ENCODE measurements at places on chromosomes 3 and 15.

- DNase-seq, result no peak
Measured at GRCh38 chr3:45642731-45643152, 46.5 kb upstream of the SACM1L start.

DNA sequence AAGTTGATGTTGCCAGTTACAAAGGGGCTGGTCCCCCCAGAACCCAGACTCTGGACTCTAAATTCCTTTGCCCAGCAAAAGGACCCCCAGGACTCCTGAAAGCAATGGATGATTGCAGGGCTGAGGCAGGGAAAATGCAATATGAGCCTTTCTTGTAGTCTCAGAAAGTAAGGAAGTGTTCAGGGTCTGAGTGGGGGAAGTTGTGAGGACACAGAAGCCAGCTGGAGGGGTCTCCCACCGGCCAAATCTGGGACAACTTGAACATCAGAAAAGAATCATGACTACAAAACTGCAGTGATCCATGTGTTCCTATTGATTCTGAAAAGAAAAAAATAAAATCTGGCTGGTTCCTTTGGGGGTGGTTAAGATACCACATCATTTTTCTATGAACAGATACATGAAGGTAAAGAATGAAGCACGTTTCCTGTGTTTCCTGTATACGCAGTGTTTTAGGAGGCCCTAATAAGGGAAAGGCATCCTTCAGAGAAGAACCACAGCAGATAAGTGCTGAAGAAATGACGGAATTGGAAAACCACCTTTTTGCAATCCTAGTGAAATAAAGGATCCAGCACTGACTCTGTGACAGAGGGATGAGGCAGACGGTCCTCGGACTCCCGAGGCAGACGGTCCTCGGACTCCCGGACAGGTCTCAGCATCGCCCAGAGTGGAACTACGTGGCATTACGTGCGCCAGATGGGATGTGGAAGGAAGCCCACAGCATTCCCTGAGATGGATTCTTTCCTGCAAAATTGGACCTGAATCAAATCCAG lies 22.2 kb upstream of the GRIP2 start:
- no peak for DNase-seq

DNA sequence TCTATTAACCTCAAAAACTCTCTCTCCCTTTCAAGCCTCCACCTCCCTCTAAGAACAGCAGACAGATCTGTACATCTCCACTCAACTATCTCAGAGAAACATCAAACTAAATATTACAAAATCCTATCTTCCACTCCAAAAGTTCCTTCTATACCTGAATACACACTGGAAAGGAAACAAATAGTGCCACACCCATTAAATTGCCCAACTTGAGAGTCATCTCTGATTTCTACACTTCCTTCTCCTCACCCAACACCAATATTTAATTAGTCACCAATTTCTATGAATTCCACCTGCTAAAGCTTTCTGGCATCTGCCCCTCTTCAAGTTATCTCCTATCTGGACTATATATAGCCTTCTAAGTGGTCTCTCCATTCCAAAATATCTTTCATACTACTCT lies 65.8 kb downstream of the PEAK1 start:
- DNase-seq, result no peak

DNA sequence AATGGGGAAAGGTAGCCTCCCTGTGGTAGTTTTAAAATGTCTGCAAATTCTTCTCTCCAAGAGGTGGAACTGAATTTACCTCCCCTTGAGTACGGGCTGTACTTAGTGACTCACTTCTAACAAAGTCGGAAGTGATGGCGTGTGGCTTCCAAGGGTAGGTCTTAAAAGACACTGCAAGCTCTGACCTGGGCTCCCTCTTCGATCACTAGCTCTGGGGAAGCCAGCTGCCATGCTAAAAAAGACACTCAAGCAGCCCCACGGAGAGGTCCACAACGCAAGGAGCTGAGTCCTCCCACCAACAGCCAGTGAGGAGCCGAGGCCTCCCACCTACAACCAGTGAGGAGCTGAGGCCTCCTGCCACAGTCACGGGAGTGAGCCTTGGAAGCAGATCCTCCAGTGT lies 122.0 kb upstream of the HACD2 start:
- no peak for DNase-seq

GRCh38 chr3:12585970-12586369 lies 29.1 kb downstream of the MKRN2 start:
- no peak for DNase-seq

DNA sequence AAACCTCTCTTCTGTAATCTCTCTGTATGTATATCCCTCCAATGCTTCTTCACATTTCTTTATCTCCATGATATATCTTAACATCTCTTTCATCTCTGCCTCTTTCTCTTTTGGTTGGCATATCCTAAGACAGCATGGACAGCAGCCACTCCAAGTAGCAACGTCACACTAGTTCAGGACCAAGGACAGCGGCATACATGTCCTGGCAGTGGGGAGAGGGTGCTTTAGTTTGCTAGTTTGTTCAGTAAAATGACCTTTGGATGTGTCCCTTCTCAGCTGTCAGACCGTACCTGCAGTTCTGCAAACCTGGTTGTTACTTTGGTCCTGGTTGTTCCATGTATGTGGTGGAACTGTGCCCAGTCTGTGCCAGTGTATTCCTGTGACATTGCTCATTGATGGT lies 225.6 kb upstream of the ROPN1 start:
- DNase-seq, result no peak

- no peak for DNase-seq
Measured at GRCh38 chr3:67384016-67384415, 270.4 kb downstream of the SUCLG2 start.

GRCh38 chr3:196670339-196670738 lies 30.8 kb downstream of the NRROS start:
- no peak for DNase-seq

DNA sequence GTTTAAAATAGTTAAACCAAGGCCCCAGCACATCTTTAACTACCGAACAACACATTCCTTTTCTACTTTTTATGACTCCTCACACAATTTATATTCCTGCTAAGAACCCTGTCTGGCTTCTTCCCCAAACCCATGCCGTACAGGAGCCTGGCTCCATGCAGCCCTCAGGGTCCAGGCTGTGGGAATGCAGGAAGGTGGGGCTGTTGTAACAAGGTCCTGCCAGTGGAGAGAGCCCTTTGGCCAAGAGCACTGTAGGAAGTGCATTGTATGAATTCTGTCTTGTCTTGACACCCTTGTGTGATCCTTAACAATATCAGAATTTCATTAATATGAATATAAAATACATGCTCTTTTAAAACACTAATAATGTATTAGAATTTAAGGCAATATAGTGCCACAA lies 563.8 kb downstream of the TBL1XR1 start:
- no peak for DNase-seq

DNA sequence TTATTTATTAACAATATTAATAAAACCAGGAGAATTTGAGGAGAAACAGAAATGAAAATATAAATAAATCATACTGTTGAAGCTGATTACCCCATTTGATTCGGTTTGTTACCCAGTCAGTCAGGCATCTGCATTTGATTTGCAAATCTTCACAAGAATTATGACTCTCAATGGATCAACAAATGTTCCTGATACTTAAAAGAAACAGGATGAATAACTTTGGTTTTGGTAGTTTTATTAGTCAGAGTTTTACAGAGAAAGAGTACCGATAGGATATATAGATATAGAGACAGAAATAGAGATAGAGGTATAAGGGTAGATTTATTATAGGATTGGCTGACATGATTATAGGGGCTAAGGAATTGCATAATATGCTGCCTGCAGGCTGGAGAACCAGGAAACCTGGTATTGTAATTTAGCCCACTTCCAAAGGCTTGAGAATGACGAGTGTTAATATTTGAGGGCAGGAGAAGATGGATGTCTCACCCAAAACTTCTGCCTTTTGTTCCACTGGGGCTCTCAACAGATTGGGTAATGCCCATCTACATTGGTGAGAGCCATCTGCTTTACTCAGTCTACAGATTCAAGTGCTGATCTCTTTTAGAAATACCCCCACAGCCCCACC lies 241.6 kb upstream of the COL8A1 start:
- DNase-seq, result no peak

DNA sequence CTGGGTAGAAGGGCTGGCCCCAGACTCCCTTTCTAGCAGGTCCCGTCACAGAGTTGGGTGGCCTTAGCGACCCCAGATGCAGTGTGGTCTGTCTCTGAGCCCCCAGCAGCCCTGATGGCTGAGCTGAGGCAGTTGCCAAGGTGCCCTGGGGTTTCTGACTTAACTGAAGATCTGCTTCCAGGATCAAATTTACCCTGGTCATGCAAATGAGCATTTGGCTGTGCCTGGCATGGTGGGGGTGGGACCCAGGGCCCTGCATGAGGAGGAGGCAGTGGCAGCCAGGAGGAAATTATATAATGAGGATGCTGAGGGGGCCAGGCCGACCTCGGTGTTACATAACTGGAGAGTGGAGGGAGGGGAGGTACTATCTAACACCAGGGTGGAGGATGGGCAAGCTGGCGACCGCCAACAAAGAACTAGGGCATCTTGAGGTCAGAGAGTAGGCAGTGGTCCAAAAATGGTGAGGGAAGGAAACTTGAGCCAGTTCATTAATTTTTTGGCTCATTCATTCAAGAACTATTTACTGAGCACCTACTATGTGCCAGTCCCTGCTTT lies 16.4 kb downstream of the PLEKHO2 start:
- DNase-seq, result no peak

- DNase-seq, result peak; percentile 25
Measured at GRCh38 chr15:38612159-38612863, 47.7 kb upstream of the RASGRP1 start.

- DNase-seq, result no peak
Measured at GRCh38 chr3:32292085-32292796, 53.8 kb downstream of the CMTM8 start.

GRCh38 chr15:97014001-97014400 lies 683.5 kb downstream of the NR2F2 start:
- DNase-seq, result no peak

- no peak for DNase-seq
Measured at GRCh38 chr15:71364117-71364584, 248.9 kb downstream of the THSD4 start.

- DNase-seq, result no peak
Measured at GRCh38 chr3:142507241-142507640, 59.4 kb upstream of the XRN1 start.

- DNase-seq, result no peak
Measured at GRCh38 chr15:40333922-40334492, 6.7 kb downstream of the CCDC9B start.

DNA sequence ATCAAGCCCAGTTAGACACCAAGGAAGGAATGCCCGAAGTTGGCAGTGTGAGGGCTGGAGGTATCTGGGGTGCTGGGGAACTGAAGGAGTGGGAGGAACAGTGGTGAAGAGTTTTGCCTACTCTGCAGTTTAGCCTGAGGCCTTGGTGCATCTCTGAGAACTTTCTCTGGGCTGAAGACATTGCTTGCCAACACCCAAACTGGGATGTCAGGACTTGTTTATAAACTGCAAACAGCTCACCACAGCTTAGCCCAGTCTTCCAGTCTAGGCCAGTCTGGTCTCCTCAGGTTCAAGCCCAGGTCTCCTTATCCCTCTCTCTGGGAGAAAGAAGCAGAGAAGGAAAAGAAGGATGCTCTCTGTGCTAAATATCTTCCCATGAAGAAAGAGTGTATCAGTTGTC lies 68.0 kb upstream of the BOC start:
- DNase-seq, result no peak

DNA sequence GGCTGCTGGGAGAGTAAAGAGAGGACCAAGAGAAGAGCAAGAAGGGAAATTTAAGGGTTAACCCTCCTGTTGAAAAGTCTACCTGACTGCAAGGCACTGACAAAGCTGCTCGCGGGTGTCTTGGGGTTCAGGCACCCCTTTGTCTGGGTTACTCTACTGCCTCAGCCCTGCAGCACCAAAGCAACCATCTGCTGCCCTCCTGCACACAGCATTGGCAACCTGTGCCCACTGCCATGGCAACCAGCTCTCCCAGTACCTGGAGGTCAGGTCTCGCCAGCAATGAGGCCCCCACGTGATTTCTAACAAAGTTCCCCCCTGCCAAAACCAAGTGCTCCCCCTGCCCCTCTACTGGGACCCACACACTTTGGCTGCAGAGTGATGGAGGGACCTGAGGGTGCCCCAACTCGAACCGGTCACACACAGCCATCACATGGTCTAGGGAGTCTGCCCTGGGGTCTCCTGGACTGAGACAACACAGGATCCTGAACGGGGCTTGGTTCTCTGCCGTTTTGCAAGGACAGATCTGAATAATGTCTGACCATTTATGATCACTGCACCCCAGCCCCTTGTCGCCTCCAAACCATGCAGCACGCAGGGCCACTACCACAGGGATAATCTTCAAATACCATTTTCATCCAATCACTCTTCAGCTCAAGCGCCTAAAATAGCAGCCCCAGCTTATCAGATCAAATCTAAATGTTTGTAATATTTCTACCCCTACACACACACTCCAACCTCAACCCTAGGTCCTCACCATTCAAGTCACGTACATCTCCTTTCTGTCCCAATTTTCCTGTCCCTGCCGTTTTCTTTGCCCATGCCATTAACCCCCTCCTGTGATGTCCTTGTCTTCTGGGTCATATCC lies 50.7 kb downstream of the ADCY5 start:
- DNase-seq, result no peak

- DNase-seq, result no peak
Measured at GRCh38 chr3:128486681-128487537, 6.1 kb downstream of the GATA2 start.

GRCh38 chr3:42033741-42034140 lies 57.4 kb upstream of the TRAK1 start:
- DNase-seq, result no peak

DNA sequence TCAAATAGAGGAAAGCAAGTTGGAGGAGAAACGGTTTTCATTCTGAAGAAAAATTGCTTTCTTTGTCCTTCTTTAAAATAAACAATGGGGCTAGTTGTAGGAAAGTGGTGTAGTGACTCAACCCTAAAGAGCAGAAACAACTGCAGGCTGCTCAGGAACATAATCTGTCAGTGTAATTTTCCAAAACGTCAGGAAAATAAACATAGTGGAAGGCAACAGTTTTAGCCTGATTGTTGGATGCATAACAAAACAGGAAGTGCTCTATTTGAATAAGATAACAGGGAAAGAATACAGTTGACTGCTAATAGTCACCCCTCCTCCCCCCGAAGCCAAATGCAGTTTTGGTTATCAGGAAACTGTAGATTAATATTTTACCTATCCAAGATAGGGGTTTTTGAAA lies 167.6 kb downstream of the ECT2 start:
- no peak for DNase-seq

DNA sequence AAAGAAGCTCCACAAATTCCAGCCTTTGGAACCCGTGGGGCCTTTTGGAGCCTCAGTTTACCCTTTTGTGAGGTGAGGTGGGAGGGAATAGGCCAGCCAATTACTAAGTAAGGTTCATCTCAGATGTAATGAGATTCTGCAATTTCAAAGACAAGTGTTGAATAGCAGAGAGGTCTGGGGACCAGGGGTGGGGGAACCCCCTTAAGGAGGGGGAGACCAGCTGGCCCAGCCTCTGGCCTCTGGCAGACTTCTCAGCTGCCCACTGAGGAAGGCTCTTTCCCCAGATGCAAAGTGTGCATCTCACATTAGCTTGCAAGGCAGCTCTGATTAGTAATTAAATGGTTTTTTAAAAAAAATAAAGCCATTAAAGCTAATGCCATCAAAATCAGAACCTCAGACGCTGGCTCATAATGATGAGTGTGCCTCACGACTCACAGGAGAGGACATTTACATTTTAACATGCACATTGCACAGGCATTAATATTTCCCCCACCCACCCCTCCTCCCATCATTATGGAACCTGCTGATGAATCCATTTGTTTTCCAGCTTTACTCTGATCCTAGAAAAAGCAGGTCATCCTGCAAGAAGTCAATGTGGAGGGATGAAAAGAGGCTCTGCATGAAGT lies 176.7 kb upstream of the TLE3 start:
- DNase-seq, result no peak

GRCh38 chr15:66614951-66615760 lies 49.4 kb upstream of the LCTL start:
- DNase-seq, result no peak

Measured in NK-92 treated with Interleukin-12 subunit alpha and Interleukin-12 subunit beta, amount 100 ng/mL, for 24 hours (cell line).